ENCODE measurements at places on chromosomes 3 and 15.

DNA sequence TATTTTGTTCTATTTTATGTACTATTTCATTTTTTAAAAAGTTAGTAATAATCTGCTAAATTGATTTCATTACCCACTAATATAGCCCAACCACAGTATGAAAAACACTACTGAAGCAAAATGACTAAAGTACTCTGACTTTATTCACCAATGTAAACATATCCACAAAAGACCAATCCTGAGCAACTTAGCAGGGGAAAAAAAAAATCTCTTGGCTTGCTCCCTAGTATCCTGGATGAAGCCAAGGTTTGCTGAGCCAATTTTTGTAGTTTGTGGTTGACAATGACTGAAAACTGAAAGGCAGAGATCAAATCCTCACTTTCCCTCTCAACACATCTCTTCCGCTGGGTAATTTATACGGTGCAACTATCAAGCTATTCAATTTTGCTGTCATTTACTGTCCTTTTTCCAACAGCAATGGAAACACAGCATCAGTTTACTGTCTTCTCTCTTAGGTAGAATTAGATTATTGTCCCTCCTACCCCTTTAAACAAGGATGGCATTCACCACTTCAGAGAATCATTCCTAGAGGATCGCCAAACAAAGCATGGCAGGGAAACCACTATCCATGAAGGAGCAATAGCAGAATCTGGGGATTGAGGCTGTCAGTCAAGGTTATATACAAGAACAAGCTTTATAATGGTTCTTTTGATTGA lies 149.7 kb downstream of the THRB start:
- no peak for DNase-seq

- DNase-seq = no peak
Observed at GRCh38 chr3:97885931-97886824, 64.4 kb downstream of the CRYBG3 start.

DNA sequence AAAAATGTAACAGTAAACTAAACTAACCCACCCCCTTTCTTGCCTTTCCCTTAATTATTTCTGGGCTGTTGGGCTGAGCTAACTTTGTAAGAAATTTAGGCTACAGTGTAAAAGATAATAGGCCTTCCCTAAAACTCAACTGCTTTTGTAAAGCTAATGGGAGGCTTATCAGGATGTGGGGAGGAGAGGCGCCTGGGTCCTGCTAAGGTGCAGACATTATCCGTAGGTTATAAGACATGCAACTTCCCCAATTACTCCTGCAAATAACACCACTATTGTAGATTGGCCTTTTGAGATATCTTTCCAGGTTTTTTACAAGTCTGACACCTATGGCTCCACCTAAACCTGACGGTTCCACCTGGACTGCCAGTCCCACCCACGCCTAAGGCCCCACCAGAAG lies 88.3 kb downstream of the NPAP1 start:
- DNase-seq = no peak

DNA sequence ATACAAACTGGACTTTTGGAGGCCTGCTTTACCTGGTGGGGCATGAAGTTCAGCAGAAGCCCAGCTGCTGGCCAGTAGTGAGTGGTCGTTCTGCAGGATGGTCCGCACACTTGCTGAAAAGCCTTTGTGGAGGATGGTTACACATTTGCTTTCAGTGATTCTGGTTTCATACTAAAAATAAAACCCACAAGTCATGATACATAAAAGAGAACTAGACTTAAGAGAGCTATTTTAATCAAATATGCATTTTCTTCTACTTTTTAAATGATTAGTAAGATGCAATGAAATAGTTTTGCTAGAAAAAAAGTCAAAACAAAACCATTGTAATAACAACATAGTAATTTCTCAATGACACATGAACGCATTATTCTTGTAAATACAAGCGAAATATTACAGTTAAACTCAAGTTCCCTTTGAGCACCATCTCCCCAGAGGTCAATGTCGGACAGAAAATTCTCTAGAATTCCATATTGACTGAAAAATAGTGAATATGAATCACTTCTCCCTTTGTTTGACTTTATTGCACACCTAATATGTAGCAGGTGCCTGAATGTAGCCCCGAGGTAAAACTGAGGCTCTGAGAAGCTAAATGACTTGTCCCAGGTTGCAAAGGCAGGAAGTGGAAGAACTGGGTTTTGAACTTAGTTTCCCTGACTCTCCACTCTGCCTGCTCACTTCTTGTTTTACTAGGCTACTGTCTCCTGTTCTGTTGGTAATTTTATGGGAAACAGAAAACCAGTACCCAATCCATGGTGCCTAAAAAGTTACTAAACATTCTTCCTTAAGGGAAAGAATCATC lies 8.3 kb downstream of the IL5RA start:
- DNase-seq = no peak

DNA sequence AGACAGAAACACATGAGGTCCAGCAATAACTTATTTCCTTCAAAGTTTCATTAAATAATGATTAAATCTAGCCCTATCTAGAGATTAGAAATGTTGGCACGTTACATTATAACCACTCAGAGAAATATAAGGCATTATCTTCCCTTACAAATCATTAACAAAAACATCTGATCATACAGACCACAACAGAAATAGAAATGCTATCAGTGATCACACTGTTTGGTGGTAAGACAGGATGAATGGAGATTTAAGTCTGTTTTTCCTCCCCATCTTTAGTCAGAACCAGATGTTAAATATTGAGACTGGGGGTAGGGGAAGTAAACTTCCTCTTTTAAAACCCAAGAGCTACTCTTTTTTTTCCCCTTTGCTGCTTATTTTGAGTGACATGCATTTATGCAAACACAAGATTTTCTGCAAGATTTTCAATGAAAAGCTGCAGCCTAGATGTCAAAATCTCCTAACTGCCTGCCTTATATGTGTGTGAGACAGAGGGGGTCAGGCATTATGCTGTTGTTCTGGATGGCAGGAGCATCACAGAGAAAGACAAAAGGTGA lies 70.4 kb downstream of the CBLB start:
- DNase-seq = no peak
